HCEC 1CT (cell line): ENCODE measurements at places on chromosomes 16 and 17.
A peak's percentile ranks its signal among the peaks of the same experiment; 100 is the strongest.

GRCh38 chr17:79213305-79213704 is 138.7 kb downstream of the ENGASE start:
- no peak for DNase-seq

- DNase-seq, result no peak
These were observed 10.1 kb upstream of the TMEM208 start for GRCh38 chr16:67216612-67217490.

GRCh38 chr16:72751076-72751475 is 296.9 kb downstream of the ZFHX3 start:
- DNase-seq, result no peak

- DNase-seq, result peak; percentile 66
These were observed 51.4 kb downstream of the CACNG1 start for GRCh38 chr17:67095803-67096202.

GRCh38 chr16:85393674-85394451 is 219.3 kb upstream of the GSE1 start:
- DNase-seq, result peak; percentile 24

DNA sequence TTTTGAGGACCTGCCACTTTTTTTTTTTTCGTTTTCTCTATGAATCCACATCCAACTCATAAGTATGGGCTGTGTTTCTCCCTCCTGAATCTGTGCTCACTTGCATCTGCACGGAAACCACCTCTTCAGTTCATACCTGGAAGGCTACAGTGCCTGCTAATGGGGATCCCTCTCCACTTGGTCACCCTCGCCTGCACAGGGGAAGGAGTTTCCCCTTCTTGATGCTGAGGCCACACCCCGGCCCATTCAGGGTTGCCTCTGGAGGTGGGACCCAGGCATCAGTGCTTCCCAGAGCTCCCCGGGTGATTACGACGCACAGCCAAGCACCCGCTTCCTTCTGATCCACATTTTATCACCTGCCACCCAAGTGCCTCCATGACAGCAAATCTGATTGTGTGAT is 85.9 kb upstream of the TBC1D3K start:
- no peak for DNase-seq

DNA sequence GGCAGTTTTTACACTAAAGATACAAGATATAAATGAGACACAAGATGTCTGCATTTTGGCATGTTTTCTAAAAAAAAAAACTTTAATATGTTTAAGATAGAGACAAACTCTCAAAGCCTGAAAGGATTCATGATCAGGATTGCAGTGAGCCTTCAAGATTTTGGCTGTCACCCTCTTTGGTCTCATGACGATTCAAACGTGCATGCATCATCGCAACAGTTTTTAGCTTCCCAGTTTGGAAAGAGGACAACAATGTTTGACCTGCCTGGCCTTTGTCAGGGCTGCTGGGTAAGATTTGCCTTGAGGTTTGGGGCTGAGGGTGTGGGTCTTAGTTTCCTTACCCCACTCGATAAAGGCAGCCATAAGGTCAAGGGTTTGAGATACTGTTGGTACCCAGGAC is 134.1 kb downstream of the RGS9 start:
- DNase-seq, result no peak

GRCh38 chr16:56048425-56049105 is 142.7 kb upstream of the GNAO1 start:
- DNase-seq, result no peak

DNA sequence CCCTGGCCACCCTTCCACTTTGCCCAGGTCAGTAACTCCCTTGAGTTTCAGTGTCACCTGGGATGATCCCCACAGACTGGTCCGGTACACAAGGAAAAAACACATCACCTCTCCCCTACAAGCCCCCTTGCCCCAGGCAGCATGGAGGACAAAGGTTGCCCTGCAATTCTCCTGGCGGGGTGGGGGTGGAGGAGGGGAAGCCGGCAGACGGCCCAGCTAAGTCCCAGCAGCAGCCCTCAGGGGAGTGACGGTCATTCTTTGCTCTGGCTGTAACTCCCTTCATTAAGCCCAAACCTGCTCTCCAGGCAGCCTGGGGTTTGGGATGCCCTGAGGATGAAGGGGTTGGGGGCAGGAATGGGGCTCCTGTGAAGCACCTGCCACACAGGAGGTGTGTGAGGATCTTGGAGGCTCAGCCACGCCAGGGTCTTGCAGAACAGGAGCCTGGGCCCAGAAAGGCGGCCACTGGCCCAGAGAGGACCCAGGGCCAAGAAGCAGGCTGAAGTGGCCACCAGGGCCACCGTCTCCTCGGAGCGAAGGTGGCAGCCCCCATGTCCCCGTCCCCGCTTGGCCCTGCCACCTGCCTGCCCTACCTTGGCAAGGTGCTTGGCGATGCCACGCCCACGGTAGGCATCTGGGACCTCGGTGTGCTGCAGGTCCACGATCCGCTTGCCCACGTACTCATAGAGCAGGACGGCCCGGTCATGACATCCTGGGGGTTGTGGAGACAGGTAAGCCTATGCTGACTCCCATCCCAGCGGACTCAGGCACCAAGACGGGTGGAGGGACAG is 9.5 kb downstream of the NATD1 start:
- DNase-seq, result no peak

DNA sequence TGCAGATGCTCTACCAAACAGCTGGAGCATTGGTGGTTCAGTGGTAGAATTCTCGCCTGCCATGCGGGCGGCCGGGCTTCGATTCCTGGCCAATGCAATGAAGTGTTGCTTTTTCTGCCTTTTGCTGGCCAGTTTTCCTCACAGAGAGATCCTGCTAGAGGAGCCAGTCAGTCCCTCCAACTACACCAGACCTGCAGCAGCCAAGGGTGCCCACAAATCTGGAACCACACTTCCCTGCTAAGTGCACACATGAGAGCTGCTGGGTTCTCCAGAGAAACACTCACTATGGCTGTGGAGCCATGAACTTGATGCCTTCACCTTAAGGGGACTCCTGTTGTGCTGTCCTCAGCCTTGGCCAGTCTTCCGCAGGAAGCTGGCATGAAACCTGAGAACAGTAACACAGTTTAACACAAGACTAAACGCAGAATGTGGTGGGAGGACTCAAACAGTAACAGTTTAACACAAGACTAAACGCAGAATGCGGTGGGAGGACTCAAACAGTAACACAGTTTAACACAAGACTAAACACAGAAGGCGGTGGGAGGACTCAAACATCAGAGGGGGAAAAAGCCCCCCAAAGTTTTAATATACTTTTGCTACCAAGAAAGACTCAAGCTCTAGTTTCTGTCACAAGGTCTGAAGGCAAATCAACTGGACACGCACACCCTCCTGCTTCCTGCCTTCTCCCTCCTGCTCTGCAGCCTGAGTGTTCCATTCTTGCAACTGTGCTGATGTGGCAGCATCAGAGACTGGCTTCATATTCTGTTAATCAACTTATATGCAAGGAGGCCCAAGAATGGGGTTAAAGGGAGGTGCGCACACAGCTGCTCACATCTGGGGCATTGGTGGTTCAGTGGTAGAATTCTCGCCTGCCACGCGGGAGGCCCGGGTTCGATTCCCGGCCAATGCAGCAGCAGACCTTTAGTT is 12.0 kb downstream of the VAC14 start:
- DNase-seq, result peak; percentile 16

GRCh38 chr16:89749637-89750036 is 28.3 kb downstream of the ZNF276 start:
- DNase-seq, result no peak

DNA sequence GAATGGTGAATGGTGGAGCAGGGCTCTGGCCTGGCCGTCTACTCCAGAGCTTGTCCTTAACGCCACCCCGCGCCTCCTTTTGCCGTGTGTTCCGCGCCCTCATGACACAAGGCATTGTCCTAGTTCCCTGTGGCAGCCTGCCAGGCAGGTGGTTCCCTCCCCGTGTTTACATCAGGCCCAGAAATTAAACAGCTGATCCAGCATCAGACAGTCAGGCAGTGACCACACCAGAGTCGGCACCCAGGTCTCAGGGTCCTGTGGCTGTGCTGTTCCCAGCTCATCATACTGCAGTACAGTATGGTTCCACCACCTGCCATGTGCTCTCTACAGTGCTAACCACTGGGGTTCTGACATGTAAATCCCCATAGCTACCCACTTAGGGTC is 119.7 kb downstream of the RAB11FIP4 start:
- DNase-seq, result no peak

DNA sequence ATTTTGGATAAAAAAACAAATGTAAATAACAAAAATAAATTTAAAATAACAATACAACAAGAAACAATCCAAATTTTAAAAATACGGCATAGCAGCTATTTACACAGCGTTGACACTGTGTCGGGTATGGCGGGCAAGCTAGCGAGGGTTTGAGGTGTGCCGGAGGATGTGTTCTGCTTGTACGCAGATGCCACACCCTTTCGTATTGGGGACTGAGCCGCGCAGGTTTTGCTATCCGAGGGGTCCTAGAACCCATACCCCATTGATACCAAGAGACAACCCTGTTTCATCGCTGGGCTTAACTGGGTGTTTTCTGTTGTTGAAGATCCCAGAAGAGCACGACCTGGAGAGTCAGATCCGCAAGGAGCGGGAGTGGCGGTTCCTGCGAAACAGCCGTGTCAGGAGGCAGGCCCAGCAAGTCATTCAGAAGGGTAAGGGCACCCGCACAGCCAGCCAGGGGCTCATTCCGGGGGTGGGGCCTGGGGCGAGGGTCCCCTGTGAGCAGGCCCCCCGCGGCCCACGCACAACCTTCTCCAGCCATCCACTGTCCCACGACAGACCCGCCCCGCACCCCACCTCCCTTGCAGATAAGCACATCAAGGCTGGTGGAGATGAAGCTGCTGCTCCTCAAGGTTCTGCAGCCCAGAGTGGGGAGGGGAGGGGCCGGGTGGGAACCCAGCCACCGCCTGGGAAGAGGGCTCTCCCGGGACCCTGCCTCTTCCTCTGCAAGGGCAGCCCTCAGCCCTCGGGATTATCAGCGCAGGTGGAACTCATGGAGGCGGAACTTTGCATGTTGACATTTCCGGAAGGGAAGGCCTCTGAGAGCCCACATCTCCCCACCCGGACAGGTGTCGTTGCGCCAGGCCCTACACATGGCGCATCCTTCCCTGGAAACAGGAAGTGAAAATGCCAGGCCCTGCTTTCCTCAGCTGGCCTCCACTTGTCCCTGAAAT is 51.2 kb upstream of the CHMP6 start:
- DNase-seq, result no peak

DNA sequence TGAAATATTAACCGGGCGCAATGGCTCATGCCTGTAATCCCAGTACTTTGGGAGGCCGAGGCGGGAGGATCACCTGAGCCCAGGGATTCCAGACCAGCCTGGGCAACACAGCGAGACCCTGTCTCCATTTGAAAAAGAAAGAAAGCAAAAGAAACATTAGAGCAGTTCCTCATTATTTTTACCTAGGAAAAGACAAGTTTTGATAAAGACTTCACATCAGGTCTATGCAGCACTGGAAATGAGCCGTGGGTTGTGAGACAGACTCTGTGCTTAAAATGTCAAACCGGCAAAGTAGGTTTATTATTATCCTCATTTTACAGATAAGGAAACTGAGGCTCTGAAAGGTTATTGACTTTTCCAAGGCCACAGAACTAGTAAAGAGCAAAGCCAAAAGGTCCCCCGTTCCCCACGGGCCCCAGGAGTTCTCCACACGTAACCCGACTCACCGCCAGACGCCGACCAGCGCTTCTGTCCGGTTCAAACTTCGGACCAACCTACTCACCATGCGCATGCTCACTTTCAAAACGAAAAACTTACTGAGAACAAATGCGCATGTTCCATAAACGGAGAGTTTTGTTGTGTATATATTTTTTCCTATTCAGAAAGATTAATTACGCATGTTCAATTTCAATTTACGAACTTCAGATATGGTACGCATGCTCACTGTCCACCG is 356 bp downstream of the TUBD1 start:
- DNase-seq, result no peak

DNA sequence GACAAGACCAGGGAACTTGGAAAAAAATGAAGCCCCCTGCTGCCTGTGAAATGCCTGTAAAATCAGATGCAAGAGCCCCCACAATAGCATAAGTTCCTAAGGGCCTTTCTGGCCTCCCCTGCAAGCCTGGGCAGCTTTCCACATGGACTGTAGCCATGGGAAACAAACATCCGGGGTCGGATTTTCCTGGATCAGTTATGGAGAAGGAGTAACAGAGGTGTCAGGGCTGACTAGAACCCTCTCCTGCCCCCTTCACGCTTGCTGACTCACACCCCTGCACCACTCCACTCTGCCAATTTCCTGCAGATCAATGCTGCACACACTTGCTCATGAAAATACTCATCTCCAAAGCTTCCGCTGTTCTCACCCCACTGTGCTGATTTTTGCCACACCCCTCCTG is 258.6 kb downstream of the CBLN1 start:
- peak; percentile 81 for DNase-seq
